ENCODE measurements at places on chromosomes 7 and 10. TPM values are rescaled to one million over a fixed set of nuclear protein-coding genes. Genes with fewer than 3 reads are reported as not detected.
A peak's percentile ranks its signal among the peaks of the same experiment; 100 is the strongest.

GRCh38 chr7:155896531-155897263 is 84.4 kb upstream of the SHH start:
- no peak for DNase-seq

GRCh38 chr10:110022716-110023504 is 15.1 kb downstream of the ADD3 start:
- DNase-seq, result no peak

DNA sequence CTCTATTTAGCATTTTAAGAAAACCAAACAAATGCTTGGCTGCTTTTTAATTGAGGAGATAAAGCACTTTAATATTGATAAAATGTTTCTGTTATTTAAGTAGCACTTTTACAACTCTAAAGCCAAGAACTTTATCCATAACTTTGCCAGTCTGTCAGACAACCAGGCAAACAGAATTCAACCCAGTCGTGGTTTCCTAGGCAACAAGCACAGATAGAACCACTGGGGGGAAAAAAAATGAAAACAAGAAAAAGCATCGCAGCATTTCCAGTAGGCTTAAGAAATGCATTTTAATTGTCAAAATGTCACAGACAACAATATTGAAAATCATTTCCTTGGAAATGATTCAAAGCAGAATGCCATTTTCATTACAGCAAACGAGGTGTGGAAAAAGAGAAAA is 323.4 kb downstream of the PARD3 start:
- DNase-seq, result no peak

- DNase-seq, result no peak
Observed at GRCh38 chr7:40704172-40704571, 569.4 kb downstream of the SUGCT start.

PODXL gene
- total RNA-seq, result 116 TPM

WNT8B gene
- 0.18 TPM for total RNA-seq

ENTPD1 gene
- total RNA-seq, result 34.5 TPM

MEST gene
- 34.7 TPM for total RNA-seq

LRRC18 gene
- total RNA-seq, result 3.3 TPM

- DNase-seq, result no peak
Observed at GRCh38 chr10:94224656-94225055, 138.1 kb downstream of the NOC3L start.

DLG5 gene
- total RNA-seq, result 18.7 TPM

GRCh38 chr7:155685070-155685790 is 40.8 kb downstream of the RBM33 start:
- DNase-seq, result no peak

GRCh38 chr10:110151467-110151866 is 55.9 kb upstream of the MXI1 start:
- peak; percentile 60 for DNase-seq

SCART1 gene
- 2.4 TPM for total RNA-seq

DNA sequence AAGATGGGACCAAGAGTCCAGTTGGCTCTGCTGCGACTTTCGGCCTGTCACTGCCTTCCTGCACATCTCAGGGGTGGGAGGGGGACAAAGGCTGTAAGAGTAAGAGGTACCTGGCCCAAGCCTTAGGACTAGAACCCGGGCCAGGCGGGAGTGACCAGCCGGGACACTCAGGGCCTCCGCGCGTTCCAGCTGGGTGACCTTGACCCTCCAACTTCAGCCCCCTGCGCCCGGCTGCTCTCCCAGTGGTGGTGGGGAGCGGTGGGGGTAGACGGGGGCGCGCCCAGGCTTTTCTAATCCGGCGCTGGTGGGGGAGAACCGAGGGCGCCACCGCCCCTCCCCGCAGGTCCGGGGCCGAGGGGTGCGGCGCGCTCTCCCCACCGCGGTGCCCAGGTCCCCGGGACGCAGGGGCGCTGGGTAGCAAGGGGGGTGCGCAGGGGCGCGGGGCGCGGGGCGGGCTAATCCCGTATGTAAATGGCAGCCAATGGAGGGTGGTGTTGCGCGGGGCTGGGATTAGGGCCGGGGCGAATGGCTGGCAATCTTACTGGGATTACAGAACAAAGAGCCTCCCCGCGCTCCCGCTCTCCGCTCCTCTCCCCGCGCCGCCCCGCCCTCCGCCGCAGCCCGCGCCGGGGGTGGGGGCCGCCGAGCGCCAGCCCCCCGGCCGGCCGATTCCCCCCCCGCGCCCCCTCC is at the start of gene GTF2IRD1:
GTF2IRD1 (plus strand) TSS at position 585 of the 690 bp plus-strand sequence. CDS start 54,175 bp downstream, outside the sequence.
- DNase-seq, result peak; percentile 77

GRCh38 chr10:124220547-124220946 is 127.1 kb upstream of the CHST15 start:
- no peak for DNase-seq

HMX2 gene
- not detected for total RNA-seq

DNA sequence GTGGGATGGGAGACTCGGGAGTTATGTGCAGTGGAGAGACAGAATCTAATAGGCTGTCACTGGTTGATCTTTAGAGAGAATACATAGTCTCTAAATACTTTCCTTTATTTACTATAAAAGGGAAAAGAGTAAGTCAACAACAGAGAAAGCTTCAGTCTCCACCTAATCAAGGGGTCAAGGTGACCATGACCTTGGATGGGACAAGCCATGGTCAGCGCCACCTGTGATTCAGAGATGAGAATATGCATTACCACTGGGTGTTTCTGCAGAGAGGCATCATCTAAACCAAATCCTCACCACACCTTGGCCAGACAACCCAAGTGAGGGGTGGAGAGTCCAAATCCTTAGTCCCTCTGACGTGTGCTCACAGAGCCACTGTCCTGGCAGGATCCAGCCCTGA is 39.9 kb downstream of the TNS3 start:
- DNase-seq, result no peak

NUTM2B gene
- 2.5 TPM for total RNA-seq

RHOBTB1 gene
- total RNA-seq, result 13.5 TPM

- no peak for DNase-seq
Observed at GRCh38 chr10:89120931-89121763, 86.0 kb downstream of the CH25H start.

NRCAM gene
- total RNA-seq, result 2.6 TPM

PRSS1 gene
- total RNA-seq, result not detected

OGDH gene
- 132 TPM for total RNA-seq

GRCh38 chr7:30427296-30428070 is 51.1 kb downstream of the NOD1 start:
- no peak for DNase-seq

- no peak for DNase-seq
Observed at GRCh38 chr10:17344206-17344605, 110.2 kb downstream of the ST8SIA6 start.

- DNase-seq, result no peak
Observed at GRCh38 chr7:45092100-45092930, 3.5 kb upstream of the NACAD start.

SPAM1 gene
- not detected for total RNA-seq

ANKRD2 gene
- total RNA-seq, result 0.35 TPM

ITIH5 gene
- total RNA-seq, result 14.8 TPM

BMPR1A gene
- 37.0 TPM for total RNA-seq

VWA2 gene
- total RNA-seq, result 10.6 TPM

COG5 gene
- total RNA-seq, result 49.1 TPM

GRCh38 chr10:68084469-68084868 is 9.4 kb upstream of the HERC4 start:
- DNase-seq, result no peak

DNA sequence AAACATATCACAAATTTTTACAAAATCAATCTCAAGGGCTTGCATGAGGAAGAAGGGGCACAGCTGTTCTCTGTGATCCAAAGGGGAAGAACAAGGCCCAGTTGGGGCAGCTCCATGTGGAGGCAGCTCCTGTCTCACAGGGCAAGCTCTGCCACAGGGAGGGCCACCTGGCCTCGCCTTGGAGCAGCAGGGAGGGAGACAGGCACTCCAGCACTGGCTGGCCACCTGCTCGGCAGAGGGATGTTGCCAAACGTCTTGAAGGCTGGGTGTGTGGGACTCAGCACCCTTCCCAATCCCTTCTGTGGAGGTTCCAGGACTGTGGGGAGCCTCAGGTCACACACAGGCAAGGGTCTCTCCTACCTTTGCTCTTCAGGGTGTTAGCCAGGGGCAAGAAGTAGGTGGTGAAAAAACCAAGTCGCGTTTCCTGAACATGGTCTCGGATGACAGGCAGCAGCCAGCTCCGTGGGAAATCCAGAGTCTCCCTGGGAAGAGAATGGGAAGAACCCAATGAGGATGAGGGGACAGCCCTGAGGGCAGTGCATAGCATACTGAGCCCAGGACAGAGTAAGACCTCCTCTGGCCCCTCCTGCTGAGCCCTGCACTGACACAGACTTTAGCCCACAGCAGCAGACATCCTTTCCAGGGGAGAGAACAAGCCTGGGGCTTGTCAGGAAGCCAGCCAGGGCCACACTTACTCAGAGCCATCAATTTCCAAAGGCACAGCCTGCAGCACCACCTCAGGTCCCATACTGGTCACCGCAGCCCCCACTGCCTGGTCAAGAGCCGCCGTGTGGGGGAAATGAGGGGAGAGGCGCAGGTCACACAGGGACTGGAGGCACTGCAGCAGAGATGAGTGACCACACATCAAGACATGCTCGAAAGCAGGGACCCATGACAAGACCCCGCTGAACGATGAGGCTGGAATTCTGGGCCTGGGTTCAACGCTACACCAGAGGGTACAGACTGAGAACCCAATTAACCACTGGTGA is 21.9 kb downstream of the RRP12 start:
- DNase-seq, result no peak

GRCh38 chr10:44417761-44418160 is 32.9 kb upstream of the CXCL12 start:
- DNase-seq, result no peak

NODAL gene
- not detected for total RNA-seq

RNLS gene
- total RNA-seq, result 9.6 TPM

PRR15 gene
- total RNA-seq, result 4.1 TPM

- no peak for DNase-seq
Observed at GRCh38 chr7:115940460-115941060, 90.0 kb downstream of the TFEC start.

- no peak for DNase-seq
Observed at GRCh38 chr10:124193309-124193696, 99.9 kb upstream of the CHST15 start.

GRCh38 chr7:117112640-117113039 is 159.3 kb downstream of the ST7 start:
- DNase-seq, result no peak

PNLIPRP1 gene
- not detected for total RNA-seq

Measured in lower lobe of right lung (tissue), 2 donors.